ENCODE measurements at places on chromosomes 6 and 20. TPM values are rescaled to one million over a fixed set of nuclear protein-coding genes. Genes with fewer than 3 reads are reported as not detected.

GRCh38 chr6:16018626-16019025 is 110.3 kb upstream of the MYLIP start:
- no peak for ATAC-seq

GRCh38 chr6:105967917-105968602 is 118.1 kb upstream of the PRDM1 start:
- ATAC-seq = no peak

DNA sequence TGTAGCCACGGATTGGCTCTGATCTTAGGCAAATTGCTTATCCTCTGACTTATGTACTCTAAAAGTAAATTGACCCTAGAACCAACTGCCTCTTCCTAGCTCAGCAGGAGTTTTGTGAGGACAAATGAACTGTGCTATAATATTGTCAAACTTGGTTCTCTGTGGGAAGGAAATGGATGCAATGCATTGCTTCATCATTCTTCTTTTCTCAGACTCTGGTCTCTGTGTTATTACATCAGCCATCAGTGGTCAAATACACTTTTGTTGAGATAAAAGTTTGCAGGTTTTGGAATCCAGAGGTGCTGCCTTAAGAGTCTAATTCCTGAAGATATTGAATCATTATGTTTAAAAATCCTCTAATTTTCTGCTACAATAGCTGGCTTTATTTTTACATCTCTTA is 64.9 kb downstream of the SLC24A3 start:
- no peak for ATAC-seq

GRCh38 chr6:106611030-106611429 is 18.3 kb downstream of the RTN4IP1 start:
- no peak for ATAC-seq

DNA sequence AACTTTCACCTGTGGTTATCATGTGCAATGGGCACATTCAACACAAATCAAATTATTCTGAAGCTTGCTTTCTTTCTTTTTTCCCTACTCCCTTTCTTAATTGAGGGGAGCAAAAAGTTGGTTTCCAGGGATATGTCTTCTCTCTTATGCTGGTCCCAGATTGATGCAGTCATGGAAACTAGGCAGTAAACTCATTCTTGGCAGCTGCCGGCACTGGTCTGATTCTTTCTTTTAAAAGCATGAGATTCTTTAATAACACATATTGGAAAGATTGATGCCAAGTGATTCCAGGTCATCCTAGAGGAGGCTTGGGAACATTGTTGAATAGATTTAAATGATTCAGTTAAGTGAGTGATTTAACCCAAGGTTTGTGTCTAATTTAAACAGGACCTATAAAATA is 29.0 kb downstream of the PTPRA start:
- ATAC-seq = no peak

DNA sequence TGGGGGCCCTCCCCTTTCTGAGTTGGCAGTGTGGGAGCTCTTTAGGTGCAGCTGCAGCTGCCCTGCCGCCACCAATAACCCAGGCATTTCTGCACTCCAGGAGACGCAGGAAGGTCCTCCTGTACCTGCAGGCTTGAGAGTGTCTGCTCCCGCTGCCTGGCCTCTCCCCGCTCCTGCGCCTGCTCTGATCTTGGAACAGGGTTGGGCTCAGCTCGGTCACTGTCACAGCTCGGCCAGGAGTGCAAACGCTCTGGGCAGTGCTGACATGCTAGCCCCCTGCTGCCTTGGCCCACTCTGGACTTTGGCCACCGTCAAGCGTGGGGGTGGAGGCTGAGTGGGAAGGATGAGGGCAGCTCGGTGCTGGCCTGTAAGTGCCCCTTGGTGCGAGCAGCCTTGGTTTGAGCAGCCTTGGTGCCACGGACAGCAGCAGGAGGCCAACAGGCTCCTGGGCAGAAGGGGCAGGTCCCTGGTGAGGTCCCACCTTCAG is 738.1 kb upstream of the GJE1 start:
- ATAC-seq = no peak

GRCh38 chr6:11414176-11414963 is 123.2 kb upstream of the TMEM170B start:
- ATAC-seq = peak; percentile 19

DNA sequence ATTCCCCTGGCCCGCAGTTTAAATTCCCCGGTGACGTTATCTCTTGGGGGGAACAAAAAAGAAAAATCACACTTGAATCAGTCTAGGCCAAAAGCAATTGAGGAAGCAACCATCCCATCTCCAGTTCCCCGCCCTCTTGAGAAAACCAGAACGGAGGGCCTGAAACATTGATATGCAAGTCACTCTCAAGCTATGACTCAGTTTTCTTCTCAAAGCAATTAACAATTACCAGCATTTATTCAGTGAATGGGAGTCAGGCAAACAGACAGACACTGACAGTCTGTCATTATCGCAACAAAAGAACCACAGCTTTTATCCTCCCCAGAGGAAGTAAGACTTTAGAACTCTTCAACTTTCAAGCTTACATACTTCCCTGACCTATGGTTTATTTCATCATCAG is 100.9 kb downstream of the OPRM1 start:
- no peak for ATAC-seq

GRCh38 chr6:137159912-137160311 is 13.5 kb downstream of the IL22RA2 start:
- no peak for ATAC-seq

GRCh38 chr20:62511300-62511914 is 35.6 kb upstream of the GATA5 start:
- ATAC-seq = no peak

GRCh38 chr20:50572938-50573777 is 63.0 kb downstream of the PTPN1 start:
- ATAC-seq = no peak

GRCh38 chr20:63128956-63129355 is 87.0 kb downstream of the YTHDF1 start:
- no peak for ATAC-seq

DNA sequence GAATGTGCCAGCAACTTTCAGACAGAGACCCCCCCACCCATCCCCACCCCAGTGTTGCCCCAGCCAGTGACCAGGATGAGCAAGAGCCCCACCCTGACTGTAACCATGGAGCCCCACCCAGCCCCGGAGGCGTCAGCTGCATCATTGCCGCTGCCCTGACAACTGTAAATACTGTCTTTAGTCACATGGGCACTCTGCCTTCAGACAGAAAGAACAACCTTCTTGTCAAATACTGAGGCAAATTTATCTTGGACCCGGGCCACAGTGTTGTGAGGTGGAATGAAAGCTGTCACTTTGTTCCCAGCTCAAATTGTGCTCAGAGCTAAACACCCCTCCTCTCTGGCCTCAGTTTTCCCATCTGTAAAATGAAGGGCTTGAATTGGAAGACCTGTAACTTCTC is 23.7 kb downstream of the MOCS3 start:
- no peak for ATAC-seq

DNA sequence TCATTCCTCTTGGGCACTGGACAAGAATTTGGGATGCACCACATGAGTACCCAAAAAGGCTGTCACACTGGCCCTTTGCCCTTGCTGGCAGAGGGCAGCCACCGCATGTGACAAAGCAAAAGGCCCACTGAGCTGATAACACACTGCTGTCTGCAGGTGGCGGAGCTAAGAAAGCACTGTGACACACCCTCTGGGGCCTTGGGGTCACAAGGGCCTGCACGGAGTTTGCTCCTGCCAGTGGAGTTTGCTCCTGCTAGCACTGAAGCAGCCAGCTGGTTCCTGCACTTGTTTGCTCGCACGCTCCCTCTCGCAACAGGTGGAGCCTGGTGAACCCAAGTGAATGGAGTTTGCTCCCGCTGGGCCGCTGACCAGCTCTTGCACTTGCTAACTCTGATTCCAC is 132.6 kb downstream of the LCA5 start:
- no peak for ATAC-seq

GRCh38 chr6:14784596-14785492 is 461.0 kb upstream of the JARID2 start:
- peak; percentile 64 for ATAC-seq

GRCh38 chr6:108465098-108465495 is 95.6 kb upstream of the FOXO3 start:
- no peak for ATAC-seq

- no peak for ATAC-seq
Observed at GRCh38 chr20:56212091-56212490, 36.4 kb upstream of the MC3R start.

DNA sequence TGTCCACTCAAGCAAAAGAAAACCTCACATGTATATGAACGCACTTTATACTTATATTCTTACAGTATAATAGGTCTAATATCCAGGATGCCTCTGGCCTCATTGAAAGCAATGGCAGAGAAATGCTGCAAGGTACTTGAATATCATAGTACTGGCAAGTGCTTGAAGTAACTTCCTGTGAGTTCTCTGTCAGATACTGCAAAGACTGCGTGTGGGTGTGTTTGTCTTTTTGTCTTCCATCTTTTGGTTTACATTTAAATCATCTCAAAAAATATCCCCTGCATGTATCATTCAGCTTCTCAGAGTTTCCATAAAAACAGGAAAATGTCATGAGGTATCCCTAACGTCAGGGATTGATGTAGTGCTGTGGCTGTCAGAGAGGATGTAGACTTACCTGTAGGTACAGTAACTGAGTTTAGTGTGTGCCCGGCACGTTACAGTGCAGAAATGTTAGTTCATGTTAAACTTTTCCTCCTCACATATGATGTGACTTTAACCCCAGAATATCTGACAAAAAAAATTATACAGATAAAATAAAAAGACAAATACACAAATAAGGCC is 184.3 kb downstream of the DST start:
- peak; percentile 83 for ATAC-seq

DNA sequence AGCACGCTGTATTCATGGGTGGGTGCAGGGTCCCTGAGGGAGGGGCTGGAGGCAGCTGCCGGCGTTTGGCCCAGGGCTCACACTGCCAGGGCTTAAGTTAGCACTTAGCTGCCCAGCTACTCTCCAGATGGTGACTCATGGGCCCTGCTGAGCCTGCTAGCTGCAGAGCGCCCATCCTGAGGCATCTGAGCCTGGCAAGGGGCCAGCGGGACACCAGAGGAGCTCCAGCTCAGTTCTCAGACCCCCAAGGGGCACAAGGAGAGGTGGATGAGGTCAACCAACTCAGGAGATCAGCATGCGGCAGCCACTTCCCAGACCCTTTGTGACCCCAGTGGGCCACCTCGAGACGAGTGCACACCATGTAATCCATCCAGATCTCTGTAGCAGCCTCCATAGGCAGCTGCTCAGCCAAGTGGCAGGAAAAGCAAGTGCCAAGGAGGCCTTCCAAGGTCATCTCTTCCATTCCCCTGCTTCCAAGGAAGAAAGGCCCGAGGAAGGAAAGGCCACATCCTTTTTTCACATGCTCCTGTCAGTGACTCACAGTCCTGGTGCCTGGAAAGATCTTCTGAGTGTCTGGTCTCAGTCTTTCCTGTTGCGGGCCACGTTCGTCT is 35.3 kb downstream of the FOXP4 start:
- no peak for ATAC-seq

DNA sequence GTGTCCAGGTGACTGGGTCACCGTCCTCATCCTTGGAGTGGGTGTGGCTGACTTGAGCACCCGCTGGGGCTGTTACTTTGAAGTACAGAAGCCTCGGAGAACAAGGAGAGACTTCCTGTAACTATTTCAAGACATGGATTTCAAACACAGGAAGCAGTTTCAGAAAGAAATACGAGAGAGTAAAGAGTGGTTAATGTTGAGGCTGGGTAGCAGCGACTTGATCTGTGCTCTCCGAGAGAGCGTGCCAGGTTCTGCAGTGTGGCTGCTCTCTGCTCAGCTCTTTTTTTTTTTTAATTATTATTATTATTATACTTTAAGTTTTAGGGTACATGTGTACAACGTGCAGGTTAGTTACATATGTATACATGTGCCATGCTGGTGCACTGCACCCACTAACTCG is 17.5 kb upstream of the EFCAB8 start:
- ATAC-seq = no peak

- no peak for ATAC-seq
Observed at GRCh38 chr6:168507297-168507696, 66.3 kb downstream of the SMOC2 start.

- no peak for ATAC-seq
Observed at GRCh38 chr20:34922654-34923381, 32.8 kb downstream of the GSS start.

- ATAC-seq = peak; percentile 53
Observed at GRCh38 chr6:37867756-37868446, 48.4 kb downstream of the ZFAND3 start.

GRCh38 chr6:10149603-10150002 is 265.3 kb downstream of the TFAP2A start:
- ATAC-seq = no peak

DNA sequence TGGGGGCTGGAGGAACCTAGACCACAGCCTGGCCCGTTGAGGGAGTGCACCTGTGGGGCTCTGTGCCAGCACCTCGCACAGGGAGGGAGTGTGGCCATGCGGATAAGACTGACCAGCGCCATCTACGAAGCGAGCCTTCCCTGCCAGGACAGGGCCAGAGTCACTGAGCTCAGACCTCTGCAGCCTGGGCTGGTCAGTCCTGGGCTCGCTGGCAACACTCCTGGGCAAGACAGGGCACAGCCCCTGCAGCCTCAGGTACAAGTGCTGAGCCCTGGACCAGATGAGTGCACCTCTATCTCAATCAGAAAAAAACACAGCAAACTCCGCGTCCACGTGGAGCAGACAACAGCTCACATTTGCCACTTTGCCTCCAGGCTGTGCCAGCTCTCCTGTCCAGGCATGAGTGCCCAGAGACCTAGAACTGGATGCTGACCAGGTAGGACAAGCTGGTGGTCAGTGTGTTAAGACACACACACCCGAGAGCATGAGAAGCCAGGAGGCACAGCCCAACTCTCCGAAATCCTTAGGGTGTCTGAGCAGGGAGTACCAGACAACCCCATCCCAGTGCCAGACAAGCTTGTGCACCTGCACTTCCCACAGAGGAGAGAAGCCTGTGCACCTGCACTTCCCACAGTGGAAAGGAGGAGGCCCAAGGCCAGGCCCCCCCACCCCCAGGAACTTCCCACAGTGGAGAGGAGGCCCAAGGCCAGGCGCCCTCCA is 4.9 kb downstream of the ARFRP1 start:
- no peak for ATAC-seq

DNA sequence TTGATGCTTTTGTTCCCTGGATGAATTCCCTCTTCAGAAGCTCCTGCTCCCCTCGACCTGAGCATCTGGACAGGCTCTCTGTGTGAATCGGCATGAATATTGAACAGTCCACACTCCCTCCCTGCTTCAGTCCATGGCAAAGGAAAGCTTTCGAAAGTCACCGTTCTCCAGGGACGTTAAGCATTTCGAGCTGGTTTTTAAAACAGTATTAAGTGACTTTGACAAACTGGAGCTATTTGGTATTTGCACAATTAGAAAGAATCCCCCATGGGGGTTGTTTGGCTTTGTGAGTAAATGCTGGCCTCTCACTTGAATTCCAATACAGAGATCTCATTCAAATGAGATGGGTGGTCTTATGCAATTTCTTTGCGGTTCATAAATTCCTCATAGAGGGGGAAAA is 85.3 kb upstream of the TIAM2 start:
- no peak for ATAC-seq

The JPH2 gene
- total RNA-seq = 0.42 TPM

The SEL1L2 gene
- total RNA-seq = not detected

The PNPLA1 gene
- not detected for total RNA-seq

The SPTLC3 gene
- total RNA-seq = not detected

The C20orf144 gene
- total RNA-seq = 0.26 TPM

The MTCH1 gene
- total RNA-seq = 133 TPM

The BACH2 gene
- total RNA-seq = 22.9 TPM

The PTGIS gene
- total RNA-seq = 0.56 TPM

The DNAAF9 gene
- total RNA-seq = 3.3 TPM

The TPBG gene
- total RNA-seq = 0.43 TPM

The TRIM31 gene
- not detected for total RNA-seq

The PRDM1 gene
- 149 TPM for total RNA-seq

The ADGRF5 gene
- not detected for total RNA-seq

The CUL7 gene
- 22.3 TPM for total RNA-seq

The MROH8 gene
- total RNA-seq = 0.32 TPM

The CDSN gene
- not detected for total RNA-seq

The BMP2 gene
- total RNA-seq = not detected

The PPP1R16B gene
- total RNA-seq = 79.5 TPM

The RBPJL gene
- total RNA-seq = not detected

The BTNL2 gene
- total RNA-seq = not detected

All from activated T-helper 17 cell treated with anti-CD3 and anti-CD28 coated beads, Interleukin-2, amount 50 U/mL, for 72 hours (primary cell).